ENCODE measurements at places on chromosomes 6 and 20.

DNA sequence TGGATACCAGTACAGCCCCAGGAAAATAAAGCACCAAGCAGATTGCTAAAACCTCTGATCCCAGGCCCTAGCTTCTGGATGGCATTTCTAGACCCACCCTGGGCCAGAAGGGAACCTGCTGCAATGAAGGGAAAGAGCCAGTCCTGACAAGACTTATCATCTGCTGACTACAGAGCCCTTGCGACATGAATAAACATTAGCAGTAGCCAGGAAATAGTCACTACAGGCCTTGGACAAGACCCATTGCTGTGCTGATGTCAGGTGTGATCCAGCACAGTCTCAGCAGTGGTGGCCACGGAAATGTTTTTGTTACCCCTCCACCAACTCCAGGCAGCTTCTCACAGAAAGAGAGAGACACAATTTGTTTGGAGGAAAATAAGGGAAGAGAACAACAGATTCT is 399.3 kb downstream of the HAO1 start:
- DNase-seq = no peak

- DNase-seq = no peak
These were observed 1.2 kb downstream of the REV3L start for GRCh38 chr6:111481836-111482187.

GRCh38 chr6:60991427-60992028 is 1294.5 kb downstream of the KHDRBS2 start:
- no peak for DNase-seq

DNA sequence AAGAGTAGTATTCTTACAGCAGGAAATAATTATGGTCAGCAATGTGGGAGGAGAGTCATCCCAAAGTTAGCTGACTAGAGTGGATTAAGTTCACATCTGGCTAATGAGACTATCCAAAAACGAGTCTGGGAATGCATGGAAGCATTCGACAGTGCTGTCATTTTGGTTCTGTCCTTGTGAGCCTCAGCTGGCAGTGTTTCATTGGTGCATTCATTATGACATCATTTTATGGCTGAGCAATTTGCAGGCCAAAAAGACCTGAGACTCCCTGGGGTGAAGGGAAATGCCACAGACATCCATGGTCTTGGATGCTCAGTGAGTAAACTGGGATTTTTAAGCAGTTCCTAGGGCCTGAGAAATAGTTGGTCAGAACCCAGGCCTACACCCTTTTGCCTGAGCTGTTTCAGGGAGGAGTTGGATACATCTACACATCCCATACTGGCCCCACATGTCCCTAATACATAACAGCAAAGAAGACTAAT is 196.4 kb upstream of the CCN2 start:
- DNase-seq = no peak

DNA sequence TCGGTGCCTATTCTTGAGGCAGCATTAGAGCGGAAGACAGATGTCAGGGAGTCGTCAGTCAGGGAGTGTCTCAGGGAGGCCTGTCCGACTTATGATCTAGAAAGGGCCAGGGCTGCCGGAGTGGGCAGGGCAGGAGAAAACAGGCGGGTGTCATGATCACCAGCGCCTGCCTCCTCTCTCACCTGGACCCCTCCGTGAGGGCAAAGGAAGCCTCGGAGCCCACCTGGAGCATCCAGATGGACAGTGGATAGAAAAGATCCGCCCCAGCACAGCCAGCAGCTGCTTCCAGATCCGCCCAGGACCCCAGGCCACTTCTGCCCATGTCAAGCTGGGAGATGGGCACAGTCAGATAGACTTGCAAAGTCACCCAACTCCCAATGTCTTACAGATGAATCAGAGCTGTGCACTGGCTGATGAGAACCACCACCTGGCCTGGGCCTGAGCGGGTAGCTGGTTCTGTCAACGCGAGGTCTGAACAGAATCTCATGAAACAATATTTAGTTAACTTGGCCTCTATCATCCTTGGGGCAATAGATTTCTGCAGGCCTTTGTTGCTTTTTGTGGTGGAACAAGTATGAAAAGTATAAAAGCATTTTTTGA is 22.2 kb downstream of the PSMG4 start:
- DNase-seq = no peak

DNA sequence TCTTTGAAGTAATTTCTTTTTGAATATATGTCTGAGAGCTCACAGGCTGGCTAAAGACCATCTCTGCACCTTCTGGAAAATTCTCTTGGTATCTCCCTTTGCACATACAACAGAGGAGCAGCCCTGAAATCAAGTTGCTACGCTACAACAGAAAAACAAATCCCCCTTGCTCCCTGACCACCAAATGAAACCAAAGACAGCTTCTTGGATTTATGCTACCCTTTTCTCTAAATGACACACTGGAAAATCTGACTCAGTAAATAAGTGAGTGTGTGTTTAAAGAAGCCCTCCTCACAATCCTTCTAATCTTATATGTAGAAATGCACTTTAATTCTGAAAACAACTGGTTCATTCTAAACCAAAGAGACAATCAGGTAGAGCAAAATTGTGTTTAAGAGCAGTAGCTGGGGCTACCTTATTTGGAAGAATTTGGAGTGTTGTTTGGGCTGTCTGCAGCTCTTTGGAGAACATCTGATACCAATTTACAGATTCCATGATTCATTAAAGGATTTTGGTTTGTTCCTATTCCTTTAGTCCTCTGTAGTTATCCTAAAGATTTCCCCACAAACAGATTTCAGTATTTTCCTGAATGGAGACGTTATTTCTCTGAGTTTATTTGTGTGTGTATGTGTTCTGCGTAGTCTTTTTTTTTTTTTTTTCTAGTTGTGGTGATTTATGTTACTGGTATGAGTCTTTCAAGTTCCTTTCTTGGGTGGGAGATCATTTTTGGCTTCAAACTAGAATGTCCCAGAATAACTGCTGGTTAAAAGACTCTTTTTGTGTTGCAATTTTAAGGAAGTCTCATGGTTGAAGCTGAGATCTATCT is 36.4 kb upstream of the UTRN start:
- no peak for DNase-seq

GRCh38 chr6:145960918-145961589 is 3.1 kb downstream of the SHPRH start:
- DNase-seq = no peak

DNA sequence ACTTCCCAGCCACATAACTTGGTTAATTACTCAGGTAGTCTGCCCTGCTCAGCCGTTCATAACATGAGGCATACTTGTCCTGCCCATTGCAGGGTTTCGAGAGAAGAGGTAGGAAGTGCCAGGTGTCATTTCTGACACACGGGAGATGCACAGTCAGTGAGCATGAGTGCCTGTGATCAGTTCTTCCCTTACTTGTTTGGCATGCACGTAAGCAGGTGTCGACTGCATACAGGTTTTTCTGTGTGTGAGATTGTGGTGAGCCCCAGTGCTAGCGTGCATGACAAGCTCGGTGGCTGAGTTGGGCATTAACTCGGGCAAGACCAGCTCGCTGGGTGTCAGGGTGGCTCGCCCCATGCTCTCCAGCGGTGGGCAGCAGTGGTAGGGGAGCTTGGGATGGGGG is 51.2 kb upstream of the SLC22A1 start:
- no peak for DNase-seq

DNA sequence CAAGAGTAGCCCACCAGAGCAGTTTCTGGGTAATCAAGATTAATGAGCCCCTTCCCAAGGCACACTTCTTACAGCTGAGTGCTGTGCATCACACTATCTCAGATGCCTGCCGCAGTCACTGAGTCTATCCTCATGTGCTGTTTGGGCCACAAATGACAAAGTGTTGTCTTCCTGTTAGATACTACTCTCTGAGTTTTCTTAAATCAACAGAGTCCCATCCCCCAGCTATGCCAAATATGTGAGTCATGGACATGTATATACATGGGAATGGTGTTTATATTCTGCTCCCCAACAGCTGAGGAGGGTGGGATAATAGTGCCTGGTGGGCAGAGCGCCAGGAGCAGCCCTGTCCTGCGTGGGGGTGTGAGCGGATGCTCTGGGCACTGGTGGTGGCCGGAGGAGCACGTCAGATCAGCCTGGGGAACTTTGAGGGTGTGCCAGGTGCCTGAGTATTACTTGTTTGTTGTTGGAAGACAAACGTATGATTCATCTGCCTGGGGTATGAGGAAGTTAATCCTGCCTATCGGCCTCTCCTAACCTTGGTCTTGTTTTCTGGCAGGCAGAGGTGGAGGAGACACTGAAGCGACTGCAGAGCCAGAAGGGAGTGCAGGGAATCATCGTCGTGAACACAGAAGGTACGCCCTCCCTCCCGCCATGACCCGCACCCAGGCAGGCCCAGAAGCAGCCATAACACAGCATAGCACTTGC is 9.6 kb downstream of the DYNLRB1 start:
- no peak for DNase-seq

DNA sequence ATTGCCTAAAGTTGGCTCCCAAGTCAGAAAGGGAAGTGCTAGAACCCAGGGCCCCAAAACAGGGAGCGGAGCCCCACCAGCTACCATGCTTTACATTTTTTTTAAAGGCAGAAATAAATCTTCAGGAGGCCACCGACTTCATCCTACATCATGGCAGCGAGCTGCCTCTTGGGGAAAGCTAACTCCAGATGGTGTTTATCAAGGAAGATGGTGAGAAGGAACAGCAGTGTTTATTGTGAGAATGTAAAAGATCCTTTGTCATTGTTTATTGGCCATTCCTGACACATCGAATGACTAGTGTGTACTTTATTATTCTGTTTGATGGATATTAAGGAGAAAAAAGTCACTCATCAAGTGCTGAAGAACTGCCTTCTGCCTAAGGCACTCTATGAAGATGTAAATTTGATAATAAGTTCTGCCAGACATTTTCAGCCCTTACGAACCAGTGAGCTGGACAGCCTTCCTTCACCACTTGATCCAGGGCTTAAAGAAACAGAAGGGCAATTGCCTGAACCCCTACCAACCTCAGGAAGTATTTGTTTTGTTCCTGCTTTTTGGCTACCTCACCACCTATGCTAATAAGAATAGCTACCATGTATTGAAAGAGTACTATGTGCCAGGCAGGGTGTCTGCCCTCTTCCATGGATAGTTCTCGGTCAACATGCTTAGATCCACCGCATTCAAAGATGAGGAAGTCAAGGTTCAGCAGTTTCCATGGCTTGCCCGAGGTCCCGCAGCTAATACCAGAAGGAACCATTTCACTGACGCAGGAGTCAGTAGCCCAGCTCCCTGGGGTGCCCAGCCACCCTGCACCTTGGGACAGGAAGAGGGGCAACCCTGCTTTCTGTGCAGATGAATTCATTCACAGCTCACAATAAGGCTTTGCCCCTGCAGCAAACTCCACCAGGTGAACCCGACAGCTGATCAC is 194.7 kb upstream of the RREB1 start:
- DNase-seq = no peak

DNA sequence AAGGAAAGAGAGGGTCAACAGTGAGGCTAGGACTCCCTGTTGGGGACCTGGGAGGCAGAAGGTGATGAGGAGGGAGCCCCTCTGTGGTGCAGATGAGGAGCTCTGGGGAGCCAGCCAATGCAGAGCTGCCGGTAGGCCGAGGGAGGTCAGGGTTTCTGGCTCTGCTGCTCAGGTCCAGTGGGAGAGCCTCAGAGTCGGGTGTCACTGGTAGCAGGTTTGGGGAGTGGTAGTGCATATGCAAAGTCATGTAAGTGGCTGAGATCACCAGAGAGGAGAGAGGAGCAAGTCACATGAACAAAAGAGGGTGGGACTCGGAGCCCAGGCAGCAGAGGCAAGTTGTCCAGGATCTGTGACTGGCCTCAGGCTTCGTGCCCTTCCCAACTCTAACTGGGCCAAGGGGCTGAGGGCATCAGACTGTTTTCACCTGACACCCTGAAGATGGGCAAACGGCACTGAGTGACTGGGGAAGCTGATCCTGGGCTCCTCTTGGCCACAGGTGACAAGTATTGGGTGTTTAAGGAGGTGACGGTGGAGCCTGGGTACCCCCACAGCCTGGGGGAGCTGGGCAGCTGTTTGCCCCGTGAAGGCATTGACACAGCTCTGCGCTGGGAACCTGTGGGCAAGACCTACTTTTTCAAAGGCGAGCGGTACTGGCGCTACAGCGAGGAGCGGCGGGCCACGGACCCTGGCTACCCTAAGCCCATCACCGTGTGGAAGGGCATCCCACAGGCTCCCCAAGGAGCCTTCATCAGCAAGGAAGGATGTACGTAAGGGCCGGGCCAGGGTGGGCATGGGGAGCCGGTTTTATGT is 6.6 kb downstream of the MMP24OS start:
- no peak for DNase-seq

DNA sequence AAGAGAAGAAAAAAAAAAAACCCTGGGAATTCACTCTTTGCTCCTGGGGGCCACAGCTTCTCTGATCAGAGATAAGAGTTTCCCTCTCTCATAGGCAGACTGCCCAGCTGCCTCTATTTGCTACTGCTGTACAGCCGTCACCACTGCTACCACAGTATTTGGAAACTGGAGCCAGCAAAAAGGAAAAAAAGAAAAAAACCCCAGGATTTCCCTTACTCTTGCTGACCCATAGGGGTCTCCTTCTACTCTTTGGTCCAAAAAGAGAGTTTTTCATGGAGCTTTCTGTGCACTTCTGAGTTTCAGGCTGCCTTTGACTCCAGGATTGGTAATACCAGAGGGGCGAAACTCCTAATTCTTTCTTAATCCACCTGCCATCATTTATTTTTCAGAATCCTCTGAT is 89.7 kb downstream of the MDGA1 start:
- no peak for DNase-seq

DNA sequence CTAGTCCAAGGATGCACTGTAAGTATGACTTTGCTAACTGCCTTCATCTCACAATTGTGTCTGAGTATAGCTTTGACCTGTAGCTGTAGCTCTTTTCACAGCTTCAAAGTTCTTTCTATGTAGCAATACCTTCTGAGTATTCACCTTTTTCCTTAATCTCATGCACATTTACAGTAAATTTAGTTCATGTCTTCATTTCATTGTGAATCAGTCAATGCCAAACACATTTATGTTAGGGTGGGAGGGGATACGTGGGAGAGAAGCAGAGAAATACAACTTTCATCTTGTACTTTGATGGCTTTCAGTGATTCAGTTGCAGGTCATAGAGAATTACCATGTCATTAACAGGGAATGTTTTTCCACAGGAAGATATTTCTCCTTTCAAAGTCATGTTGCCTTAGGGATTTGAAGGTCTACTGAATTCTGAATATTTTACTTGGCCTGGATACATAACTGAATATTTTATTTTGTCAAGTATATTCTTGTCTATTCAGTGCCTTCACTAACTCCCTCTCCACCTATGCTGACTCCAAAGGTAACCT is 119.2 kb downstream of the TINAG start:
- no peak for DNase-seq

DNA sequence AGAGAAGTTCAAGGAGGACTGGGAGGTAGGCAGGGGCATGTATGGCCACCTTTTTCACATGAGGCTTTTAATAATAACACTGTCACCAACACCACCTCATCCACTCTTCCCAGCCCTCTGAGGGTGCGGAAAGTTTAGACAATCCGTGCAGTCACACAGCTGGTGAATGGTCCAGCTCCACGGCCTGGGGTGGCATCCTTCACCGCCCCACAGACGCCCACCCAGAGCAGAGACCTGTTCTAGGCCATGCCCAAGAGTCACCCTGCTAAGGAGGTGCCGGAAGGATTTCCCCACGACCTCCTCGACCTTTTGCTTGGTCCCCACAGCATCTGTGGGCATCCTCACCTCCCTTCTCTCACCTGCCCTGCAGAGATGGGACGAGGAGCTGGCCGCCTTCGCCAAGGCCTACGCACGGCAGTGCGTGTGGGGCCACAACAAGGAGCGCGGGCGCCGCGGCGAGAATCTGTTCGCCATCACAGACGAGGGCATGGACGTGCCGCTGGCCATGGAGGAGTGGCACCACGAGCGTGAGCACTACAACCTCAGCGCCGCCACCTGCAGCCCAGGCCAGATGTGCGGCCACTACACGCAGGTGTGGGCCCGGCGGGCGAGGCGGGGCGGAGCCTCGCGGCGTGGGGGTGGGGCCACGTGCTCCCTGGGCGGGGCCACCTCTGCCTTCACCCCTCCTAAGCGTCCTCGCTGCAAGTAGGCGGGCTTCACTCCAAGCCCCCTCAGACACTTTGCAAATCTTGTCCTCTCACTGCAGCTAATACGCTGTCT is 4.4 kb downstream of the PI16 start:
- no peak for DNase-seq

All from NCI-H524 treated with DMSO at 0.1 percent for 48 hours (cell line).